ENCODE measurements at places on chromosomes 12 and 14.
A peak's percentile ranks its signal among the peaks of the same experiment; 100 is the strongest.

DNA sequence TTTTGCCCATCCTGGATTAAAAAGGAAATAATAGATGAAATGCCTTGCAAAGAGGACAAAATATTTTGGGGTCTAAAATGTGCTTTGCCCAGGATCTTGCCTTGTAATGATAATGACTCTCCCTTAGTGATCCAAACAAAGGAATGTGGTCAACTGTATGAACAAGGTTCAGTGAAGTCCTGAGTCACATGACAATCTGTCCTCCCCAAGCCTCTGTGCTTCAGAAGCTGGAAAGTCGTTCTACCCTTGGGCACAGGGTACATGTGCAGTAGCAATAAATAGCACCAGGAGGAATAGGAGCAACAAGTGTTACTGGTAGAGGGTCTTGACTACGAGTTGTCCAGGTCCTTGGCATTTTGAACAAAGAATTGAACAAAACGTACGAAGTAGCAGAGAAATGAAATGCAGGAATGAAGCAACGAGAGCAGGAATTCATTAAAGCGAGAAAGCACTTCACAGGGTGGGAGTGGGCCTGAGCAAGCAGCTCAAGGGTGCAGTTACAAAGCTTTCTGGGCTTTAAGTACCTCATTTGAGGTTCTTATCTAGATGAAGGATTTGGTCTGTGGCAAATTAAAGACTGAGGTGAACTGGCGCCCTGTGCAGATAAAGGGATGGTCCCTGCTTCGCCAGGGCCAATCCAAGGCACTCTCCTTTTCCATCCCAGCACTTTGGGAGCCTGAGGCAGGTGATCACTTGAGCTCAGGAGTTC is 65.8 kb downstream of the RESF1 start:
- no peak for DNase-seq

DNA sequence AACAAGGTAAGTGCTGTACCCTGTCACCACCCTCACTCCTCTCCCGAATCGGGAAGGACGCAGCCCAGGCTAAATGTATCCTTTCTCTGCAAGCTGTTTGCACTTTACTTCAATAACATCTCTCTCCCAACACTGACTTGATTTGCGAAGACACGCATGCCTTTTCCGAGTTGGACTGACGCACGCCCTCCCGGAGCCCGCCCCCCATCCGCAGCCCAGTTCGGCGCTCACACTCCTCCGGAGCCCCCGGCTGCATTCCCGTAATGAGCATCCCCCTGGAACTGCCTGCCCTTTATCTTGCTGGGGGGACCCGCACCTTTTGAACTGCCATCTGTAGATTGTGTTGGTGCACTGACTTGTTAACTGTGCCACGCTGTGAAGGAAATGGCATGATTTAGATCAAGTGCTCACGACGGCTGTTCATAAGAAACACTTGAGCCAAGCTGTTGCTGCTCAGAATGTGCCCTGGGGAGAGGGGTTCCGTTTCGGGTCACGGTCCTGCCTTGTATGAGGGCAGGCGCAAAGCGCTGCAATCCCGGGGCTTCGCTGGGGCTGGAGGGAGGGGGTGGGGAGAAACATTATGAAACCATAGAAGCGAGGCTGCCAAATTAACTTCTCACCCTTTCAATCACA is 176.6 kb upstream of the CDKN3 start:
- no peak for DNase-seq

- DNase-seq: no peak
These were observed 2.4 kb upstream of the CFAP54 start for GRCh38 chr12:96486751-96487613.

- DNase-seq: no peak
These were observed 55.6 kb downstream of the SYNE3 start for GRCh38 chr14:95460647-95461478.

- DNase-seq: no peak
These were observed 12.8 kb downstream of the DUSP6 start for GRCh38 chr12:89339526-89339925.

DNA sequence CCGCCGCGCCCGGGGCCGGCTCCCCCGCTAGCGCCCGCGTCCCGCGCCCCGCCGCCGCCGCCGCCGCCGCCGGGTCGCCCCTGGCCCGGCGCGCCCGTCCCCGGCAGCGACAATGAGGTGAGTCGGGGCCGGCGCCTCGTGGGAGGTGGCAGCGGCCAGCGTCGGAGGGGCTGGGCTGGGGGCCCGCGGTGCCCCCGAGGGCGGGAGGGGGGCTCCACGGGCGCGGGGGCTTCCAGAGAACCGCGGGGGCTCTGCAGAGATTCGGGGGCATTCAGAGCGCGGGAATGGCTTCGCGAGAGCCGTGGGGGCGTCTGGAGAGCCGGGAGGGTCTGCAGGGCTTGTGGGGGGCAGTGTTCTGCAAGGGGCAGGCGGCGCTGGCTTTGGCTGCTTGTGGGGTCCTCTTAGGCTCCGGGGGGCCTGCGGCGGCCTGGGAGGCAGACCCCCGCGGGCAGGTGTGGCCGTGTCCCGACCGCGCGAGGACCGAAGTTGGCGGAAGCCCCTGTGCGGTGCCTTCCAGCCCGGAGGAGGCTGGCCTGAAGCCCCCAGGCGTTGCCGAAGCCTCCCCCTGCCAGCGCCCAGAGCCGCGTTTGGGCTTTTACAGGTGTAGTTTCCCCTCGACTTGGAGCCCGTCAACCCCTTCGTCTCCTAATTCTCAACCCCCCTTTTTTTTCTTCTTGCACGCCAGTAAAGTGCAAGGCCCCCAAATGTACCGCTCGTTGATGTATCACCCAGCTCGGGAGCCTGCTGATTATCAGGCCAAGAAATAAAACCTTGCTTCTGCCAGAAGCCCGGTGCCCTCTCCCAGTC is 93.1 kb upstream of the EVL start:
- DNase-seq: peak; percentile 55

DNA sequence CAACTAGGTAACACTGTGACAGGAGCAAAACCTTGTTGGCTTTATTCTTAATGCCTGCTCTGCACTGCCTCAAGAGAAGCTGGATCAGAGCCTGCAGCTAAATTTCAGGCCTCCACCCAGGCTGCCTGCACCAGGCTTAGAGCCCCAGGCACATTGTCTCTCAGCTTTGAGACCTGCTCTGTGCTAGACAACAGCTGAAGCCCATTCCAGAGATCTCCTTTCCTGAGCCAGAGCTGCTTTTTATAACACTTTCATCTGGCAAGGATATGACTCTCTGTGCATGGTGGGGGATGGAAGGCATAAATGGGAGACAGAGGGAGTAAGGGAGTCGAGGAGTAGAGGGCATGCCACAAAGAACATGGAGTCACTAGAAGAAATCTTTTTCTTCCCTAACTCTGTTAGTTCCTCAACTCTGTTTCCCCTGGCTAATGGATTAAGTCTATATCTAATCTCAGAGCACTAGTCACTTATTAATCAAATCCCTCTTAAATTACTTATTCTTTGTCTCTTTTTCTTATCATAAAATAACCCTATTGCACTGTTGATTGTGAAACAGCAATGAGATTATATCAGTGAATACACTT is 27.1 kb upstream of the LUM start:
- DNase-seq: no peak

GRCh38 chr14:102000902-102001301 is 36.5 kb downstream of the DYNC1H1 start:
- DNase-seq: no peak

GRCh38 chr14:94643316-94644101 is 31.3 kb downstream of the SERPINA3 start:
- no peak for DNase-seq

DNA sequence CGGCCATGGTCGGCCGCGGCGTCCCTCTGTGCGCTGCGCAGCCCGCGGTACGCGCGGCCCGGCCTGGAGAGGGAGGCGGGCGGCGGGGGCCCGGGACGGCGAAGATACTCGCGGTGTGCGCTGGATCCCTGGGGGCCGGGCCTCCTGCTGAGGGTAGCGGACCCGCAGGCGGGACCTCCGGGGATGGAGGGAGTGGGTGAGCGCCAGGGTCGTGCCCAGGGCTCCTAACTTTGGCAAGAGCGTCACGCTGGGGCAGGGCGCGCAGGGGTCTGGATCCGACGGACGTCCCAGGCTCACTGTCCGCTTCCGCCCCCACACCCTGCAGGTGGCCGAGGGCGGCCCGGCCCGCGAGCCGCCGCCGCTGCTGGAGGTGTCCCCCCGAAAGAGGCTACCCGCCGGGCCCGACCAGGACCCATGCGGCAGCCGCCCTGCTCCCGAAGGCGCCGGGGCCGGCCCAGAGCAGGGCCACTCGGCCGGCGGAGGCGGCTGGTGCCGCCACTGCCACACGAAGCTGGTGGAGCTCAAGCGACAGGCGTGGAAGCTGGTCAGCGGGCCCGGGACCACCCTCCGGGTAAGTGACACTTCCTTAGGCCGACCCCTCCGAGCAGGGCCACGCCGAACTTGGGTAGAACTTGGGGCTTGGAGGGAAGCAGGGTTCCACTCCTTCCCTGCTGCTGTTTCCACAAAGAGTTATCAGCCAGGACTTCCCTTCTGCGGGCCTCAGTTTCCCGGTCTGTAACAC is 502 bp downstream of the KIF26A start:
- DNase-seq: no peak

DNA sequence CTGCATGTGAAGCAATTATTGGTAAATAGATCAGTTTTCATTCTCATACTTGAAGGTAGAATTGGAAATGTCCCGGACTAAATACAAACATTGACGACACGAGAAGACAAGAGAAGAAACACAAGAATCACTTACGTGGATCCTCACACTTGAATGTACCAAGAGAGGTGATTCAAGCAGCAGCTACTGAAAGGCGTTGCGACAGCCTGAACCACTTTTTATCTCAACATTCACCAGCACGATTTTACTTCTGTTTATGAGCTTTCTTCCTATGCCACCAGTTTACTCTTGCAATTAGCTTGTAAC is 3.6 kb upstream of the FZD10 start:
- DNase-seq: peak; percentile 18

DNA sequence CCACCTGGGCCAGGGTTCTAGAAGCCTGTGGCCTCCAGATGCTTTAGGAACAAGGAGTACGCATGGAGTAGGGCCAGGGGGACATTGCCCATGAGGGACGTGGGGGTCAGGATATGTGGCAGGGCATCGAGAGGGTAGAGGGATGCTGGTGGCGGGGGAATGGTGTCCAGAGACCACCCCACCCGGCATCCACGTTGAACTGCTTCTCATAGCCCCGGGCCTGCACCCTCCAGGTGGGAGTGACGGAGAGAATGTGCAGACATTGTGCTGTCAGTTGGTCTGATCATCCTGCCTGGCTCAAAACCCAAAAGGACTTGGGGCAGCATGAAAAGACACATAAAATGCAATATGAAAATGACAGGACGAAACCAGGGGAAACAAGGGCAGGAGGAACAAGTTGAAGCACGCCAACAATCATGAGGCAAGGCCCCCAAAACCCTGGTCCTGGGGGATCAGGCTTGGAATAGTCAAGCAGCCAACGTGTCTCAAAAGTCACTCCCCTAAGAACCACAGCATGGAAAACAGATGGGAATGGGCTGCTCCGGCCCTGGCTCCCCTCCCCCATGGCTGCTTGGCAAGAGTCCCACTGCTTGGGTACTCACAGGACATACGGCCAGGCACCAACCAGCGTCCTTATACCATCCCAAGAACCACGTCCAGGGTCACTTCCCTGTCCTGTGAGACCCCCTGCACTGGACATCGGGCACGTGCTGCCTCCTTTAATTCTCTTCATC is 117.9 kb downstream of the DICER1 start:
- DNase-seq: no peak

DNA sequence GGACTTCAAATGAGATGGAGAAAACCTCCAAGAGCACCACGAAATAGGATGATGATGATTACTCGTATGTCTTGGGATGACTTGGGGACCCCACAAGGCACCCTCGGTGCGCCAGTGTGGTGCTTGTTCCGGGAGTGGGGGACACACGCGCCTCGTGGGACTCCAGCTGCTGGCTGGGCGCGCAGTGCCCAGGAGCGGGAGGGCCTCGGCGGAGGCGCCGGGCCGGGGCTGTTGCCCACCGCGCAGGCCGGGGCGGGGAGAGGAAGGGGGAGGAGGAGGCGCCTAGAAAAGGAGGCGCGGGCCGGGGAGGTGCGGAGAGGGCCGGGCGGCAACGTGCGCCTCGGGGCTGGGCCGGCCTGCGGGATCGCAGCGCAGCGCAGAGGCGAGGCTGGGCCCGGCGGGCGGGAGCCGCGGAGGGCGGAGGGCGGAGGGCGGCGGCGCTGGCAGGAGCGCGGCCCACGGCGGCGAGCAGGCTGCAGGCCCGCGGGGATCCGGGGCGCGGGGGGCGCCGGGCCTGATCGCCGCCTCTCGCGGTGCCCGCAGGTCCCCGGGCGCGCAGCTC is at the start of gene RFLNA:
Gene RFLNA (plus strand): TSS at position 314 of the 562 bp plus-strand sequence. CDS start 337 bp downstream, outside the sequence.
- DNase-seq: no peak

DNA sequence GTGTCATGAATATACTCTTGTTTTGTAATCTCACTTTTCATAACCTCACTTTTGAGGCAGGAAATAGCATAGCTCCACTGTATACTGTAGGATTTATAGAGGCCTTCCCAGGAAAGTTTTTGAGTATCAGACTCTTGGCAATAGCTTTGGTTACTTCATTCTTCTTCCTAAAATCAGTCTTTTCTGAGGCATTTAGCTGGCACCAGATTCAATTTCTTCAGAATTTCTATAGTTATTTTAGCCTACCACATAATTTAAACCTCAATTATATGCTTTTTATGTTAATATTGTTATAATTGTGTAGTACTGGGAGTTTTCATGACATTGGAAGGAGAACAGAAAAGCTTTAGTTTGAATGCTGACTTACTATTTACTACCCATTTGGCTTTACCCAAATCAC is 322.3 kb upstream of the FAR2 start:
- DNase-seq: no peak

DNA sequence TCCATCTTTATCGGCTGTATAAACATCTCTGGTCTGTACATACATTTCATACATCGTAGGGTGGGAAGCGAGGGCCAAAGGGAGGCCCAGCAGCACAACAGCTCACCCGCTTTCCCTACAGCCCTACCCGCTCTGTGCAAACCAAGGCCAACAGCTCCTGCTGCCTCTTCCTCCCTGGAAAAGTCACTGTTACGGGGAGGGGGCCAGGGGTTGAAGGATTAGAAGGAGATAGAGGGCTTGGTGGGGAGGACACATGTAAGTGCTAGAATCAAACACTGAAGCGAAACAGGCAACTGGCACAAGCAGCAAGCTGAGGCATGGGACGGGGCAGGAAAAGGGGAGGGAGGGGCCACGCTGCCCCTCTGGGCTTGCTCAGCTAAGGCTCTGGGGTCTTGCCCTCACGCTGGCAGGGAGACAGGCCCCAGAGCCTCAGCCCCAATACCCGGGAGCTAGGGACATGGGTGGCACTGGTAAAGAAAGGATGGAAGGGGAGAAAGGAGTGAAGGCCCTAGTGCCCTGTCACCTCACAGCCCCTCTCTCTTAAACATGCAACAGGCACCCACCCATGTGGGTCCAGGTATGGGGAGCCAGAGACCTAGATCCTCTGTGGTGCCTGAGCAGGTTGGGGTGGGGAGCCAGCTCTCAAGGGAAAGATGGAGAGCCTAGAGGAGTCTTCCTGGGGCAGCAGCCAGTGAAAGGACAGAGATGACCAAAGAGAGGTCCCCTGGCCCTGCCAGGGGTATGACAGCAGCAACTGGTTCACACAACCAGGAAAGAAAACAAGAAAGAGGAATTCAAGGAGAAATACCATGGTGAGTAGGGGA is 14.4 kb downstream of the SPRYD3 start:
- DNase-seq: no peak
